Suppressor macrophage (primary cell): ENCODE measurements at places on chromosomes 16 and 17.

DNA sequence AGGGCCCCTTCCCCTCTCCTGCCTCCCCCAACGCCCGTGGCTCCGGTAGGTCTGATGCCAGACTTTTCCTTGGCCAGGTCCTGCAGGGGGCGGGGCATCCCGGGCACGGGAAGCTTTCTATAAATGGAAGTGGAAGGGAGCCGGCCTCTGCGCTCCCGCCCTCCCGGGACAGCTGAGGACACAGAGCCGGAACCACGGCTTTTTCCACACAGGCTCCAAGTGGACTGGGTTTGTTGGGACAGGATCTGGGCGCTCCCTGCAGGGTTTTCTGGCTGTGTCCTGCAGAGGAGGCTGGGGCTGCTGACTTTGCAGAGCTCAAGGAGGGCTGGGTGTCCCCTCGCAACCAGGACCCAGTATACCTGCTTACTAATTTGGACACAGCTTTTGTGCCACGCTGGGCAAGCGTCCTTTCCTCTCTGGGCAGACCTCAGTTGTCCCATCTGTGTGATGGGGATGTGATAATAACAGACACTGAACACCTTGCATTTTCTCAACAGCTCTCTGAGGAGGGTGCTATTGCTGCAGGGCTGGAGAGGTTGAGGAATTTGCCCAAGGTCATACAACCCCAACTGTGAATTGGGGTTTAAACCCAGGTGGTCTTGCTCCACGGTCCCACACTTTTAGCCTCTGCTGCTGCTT lies 1.8 kb downstream of the TNS4 start:
- peak; percentile 26 for DNase-seq

DNA sequence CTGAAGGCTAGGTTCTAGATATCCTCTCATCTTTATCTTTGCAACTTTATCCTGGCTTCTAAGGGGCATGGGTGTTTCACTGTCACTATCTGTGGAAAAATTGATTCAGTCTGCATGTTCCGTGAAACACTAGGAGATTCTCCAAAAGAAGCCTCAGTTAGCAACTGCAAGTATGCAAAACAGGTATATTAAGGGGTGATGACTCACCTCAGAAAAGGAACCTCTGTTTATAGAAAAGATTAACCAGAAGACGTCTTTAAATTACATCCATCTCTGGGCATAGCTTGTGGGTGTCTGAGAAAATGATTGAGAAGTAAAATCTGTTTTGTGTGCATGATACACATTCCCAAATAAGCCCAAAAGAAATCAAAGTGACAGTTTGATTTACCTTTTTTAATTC lies 353.8 kb upstream of the HSBP1 start:
- DNase-seq: no peak

DNA sequence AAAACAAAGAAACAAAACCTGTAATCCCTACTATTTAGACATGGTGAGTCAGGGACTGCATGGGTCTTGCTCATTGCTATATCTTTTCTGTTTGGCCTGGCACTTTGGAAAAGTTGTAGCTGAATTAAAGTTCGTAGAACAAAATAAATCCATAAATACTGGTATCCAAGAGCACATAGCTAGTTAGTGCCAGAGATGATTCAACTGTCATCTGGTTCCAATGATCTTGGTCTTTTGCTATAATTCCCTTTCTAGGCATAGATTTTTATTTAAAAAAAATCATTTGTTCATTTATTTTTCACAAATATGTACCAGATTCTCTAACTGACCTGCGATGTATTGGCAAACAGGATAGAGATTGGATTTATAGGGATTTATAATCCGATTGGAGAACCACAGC lies 1436.1 kb upstream of the GOT2 start:
- no peak for DNase-seq

GRCh38 chr16:16184594-16184993 lies 38.7 kb downstream of the ABCC6 start:
- DNase-seq: no peak

DNA sequence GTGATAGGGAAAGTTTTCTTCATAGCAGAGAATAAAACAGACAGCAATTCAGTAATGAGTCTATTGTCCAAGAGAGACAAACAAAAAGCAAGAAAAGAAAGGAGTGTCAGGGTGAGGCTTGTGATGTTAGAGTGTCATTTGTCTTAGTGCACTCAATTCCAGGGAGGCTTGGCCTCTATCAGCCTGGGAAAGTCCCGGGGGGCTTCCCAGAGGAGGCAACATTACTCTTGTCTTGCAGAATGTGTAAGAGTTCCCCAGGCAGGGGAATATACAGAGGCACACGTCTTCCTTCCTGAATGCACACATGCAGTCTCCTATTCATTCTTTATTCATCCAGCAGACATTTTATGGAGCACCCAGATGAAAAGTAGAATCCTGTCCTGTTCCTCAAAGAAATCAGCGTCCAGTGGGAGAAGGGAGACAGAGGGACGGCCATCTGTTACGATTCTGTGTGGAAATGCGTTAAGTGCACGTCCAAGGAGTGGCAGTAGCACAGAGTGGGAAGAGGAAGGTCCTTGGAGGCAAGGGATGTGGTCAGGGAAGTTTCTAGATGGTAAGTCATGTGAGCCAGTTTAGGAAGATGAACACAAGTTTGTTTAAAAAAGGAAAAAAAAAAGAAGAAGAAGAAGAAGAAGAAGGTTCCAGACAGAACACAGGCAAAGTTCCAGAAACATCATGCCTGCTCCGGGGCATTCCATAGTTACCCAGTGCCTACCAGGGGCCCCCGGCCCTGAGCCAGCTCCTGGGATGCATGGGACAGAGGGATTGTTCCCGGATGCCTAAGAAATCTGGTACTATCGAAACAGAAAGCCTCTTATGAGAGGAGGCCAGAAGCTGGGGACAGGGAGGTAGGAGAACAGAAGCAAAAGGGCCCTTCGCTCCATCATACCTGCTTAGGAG lies 21.1 kb downstream of the CACNG4 start:
- peak; percentile 59 for DNase-seq

DNA sequence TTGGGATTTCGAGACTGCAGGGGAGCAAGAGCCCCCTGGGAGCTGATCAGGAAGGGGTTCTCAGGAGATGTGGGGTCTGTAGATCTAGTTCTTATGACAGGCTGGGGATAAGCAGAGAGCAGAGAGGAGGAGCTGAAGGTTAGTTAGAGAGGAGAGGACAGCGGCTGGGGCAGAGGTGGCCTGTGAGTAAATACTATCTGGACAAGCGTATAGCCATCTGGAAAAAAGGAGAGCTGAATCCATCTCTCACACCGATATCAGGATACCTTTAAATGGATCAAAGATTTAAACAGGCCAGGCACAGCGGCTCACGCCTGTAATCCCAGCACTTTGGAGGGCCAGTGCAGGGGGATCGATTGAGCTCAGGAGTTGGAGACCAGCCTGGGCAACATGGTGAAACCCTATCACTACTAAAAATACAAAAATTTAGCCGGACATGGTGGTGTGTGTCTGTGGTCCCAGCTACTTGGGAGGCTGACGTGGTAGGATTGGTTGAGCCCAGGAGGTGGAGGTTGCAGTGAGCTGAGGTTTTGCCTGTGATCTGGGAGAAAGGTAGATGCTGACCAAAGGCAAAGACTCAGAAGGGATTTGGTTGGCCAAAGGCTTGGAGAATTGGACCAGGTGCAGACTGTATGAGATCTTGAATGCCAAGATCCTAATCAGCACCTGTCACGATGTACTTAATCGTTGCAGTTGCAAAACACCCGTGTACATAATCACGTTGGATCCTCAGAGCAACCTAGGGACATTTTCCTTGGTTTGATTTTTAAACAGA lies 18.9 kb upstream of the SLC25A19 start:
- no peak for DNase-seq

GRCh38 chr17:77437017-77437416 lies 296.2 kb downstream of the SEC14L1 start:
- peak; percentile 93 for DNase-seq

DNA sequence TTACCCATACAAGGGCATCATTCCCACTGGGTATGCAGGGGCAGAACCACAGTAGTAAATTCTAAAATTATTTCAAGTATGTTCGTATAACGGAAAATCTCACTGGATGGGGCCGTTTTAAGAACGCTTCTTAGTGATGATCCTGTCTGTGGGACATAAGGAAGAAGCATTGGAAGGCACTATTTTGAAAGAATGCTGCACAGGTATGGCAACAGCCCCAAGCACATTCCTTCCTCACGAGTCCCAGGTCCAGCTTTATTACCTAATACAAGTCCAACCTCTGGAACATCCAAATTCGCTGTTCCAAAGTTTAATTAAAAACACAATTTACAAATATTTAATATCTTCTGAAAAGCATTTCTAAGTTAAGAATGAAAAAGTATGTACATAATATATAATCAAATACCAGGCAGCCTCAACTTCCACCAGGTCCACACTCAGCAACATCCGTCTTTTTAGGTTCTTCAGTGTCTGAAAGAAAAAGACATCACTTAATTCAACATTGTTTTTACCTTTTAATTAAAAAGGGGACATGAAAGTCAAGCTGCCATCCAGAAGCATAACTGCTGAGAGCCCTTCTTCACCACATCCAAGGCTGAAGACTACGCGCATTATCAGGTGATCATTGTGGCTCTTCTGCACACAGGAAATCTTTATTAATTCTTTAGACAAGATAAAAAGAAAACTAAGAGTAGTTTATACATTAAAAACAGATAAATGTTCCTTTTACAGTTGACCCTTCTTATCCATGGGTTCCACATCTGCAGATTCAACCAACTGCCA lies 49.8 kb downstream of the BRD7 start:
- no peak for DNase-seq

DNA sequence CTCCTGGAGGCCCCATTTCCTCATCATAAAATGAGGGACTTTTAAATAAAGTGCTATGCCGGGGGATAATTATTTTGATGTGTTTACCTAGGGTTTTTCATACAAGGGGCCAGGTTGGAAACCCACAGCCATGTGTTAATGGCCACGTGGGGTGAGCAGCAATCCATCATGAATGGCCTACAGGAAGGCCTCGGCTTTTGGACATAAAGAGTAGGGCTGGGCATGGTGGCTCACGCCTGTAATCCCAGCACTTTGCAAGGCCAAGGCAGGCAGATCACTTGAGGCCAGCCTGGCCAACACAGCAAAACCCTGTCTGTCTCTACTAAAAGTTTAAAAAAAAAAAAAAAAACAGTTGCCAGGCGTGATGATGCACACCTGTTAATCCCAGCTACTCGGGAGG lies 40.3 kb downstream of the MEAK7 start:
- DNase-seq: no peak

- no peak for DNase-seq
These were observed 166.4 kb downstream of the C16orf95 start for GRCh38 chr16:87150681-87151280.

GRCh38 chr17:50517504-50518383 lies 9.5 kb downstream of the MYCBPAP start:
- no peak for DNase-seq

DNA sequence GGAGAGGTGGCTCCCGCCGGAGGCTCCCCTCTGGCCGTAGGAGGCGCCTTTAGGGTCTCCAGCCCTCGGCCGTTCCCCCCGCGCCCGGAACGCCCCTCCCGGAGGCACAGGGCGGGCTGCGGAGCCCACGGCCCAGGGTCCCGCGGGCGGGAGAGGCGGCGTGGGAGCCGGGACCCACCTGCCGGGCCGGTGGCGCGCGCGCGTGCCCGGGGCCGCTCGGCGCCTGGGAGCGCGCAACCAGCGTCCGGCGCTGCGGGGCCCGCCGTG lies at the start of gene MIF4GD:
Gene MIF4GD, minus strand, starts transcription at position 266 of the 267 bp plus-strand sequence. CDS start 1,036 bp downstream, outside the sequence.
- DNase-seq: no peak

DNA sequence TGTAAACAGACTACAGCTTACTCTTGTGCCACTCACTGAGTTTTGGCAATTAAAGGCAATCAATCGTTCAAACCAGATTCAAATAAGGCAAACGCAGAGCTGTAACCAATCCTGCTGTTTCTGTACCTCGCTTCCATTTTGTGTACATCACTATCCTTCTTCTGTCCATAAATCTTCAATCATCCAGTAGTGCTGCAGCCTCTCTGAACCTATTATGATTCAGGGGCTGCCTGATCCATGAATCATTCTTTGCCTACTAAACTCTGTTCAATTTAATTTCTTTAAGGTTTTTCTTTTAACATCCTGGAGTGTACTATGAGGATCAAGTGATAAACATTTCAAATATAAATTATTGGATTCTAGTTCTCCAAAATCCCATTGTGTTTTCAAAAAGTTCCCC lies 93.9 kb downstream of the CEP112 start:
- no peak for DNase-seq

- no peak for DNase-seq
These were observed at the start of gene ZNF319 for GRCh38 chr16:57999971-58000705. TSS of gene ZNF319 (minus strand) at chr16:58000672. CDS start at chr16:57998265, 2,407 bp downstream.

- no peak for DNase-seq
These were observed 30.9 kb upstream of the SLC25A19 start for GRCh38 chr17:75319904-75320691.

DNA sequence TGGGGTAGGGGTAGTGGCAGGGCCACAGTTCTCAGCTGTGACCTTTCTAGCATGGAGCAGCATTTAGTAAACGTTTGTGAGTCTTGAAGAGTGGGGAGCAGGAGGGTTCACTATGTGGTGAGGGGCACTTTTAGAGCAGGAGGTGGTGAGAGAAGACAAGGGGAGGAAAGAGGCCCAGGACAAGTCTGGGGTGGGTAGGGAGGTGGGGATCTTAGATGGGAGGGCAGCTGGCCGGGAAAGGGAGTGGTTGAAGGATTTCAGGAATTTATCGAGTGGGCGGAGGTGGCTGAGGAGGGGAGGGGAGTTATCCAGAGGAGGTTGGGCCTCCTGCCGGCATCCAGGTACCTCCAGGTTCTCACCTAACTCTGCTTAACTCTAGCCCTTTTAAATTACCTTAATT lies 1.9 kb downstream of the CLEC16A start:
- DNase-seq: no peak

GRCh38 chr17:72255481-72255880 lies 134.7 kb downstream of the SOX9 start:
- no peak for DNase-seq

DNA sequence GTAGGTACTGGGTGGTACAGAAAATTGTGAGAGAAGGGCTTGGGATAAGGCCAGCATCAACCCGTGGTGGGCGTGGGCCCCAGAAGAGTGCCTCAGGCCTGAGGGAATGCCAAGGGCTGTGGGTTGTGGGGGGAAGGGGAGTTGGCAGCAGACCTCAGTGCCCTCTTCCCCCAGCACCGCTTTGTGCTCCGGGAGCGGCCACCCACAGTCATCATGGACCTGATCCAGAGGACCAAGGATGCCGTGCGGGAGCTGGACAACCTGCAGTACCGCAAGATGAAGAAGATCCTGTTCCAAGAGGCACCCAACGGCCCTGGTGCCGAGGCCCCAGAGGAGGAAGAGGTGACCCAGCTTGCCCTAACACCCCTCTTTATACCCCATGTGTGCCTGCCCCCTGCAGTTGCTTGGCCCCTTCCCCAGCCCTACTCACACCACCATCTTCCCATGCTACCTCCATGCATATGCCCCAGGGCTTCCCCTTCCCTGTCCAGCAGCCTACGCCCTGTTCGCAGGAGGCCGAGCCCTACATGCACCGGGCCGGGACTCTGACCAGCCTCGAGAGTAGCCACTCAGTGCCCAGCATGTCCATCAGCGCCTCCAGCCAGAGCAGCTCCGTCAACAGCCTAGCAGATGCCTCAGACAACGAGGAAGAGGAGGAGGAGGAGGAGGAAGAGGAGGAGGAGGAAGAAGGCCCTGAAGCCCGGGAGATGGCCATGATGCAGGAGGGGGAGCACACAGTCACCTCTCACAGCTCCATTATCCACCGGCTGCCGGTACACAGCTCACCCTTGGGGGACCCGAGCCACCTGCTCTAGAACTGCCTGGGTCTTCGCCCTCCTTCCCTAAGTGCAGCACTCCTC lies 9.1 kb downstream of the TAOK2 start:
- DNase-seq: no peak
